NCI-H2081 (cell line): ENCODE measurements at places on chromosomes 12 and 14.

DNA sequence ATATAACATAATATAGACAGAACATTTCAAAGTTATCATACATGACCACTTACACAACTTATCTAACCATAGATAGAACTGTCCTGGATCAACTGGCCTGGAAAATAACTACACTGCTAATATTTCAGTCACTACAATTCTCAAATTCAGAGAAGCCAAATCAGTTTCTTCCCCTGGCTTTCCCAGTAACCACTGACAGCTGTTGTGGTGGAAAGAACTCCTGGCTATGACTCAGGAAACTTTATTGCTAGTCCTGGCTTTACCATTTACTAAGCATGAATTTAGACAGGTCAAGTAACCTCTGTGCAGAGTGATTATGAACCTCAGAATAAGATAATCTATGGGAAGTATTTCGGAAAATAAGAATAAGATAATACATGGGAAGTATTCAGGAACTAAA, 244.9 kb upstream of the DIO2 start:
- DNase-seq = no peak

GRCh38 chr14:25032092-25032784, 17.7 kb downstream of the STXBP6 start:
- DNase-seq = no peak

DNA sequence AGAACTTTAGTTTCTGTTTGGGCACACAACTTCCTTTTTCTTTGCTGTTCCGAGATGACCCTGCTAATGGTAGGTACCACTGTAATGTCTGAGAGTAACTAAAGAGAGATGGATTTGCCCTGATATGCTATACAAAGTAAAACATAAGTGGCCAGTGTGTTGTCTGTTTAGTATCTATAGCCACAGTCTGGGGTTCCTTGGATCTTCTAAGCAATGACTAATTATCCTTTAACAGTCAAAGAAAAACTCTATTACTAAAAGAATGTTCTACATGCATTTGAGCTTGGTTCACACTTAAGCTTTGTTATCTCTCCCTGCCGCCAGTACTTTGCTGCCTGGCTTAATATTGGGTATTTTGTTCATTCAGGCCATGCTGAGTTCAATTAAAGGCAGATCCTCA, 1051.9 kb upstream of the FLRT2 start:
- DNase-seq = no peak

- DNase-seq = no peak
These were observed 164.4 kb downstream of the FBXL14 start for GRCh38 chr12:1429980-1430379.

GRCh38 chr12:65889144-65889880, 65.0 kb downstream of the HMGA2 start:
- no peak for DNase-seq

GRCh38 chr12:96314723-96315122, 85.5 kb downstream of the CDK17 start:
- DNase-seq = no peak

GRCh38 chr14:95402176-95402575, 82.5 kb upstream of the CLMN start:
- no peak for DNase-seq

- no peak for DNase-seq
These were observed 13.7 kb upstream of the PLEKHH1 start for GRCh38 chr14:67519406-67519805.

- no peak for DNase-seq
These were observed 695.9 kb downstream of the TMEM121 start for GRCh38 chr14:106222311-106222710.

DNA sequence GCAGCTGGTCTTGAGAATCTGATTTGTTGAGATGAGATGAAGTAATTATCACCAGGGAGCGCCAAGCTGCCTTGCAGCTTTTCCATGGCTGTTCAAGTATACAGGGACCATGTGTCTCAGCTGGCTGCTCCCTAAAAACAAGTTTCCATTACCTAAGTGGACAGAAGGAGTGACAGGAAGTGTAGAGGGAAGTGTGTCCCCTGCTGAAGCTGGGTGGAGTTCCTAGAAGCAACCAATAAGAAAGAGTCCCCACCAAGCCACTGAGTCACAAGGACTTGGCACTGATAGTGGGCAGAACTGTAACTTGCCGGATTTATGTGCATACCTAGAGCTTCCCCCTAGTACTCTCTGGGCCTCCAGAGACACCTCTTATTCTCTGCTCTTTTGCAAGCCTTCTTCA, 1.5 kb upstream of the GPX2 start:
- no peak for DNase-seq

DNA sequence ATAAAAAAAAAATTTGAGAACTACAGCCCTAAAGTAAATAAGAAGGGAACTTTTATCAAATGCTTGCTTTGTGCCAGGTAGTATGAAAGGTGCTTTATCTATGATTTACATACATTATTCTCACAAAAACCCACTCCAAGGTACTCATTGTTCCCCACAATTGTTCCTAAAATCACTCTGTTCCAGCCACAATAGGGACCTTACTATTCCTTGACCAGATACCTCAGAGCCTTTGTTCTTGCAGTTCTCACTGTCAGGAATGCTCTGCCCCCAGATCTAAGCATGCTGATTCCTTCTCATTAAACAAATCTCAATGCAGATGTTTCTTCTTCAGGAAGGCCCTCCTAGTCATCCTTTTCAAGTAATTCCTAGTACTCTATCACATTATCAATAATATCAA, 60.2 kb downstream of the PPP1R12A start:
- DNase-seq = no peak

DNA sequence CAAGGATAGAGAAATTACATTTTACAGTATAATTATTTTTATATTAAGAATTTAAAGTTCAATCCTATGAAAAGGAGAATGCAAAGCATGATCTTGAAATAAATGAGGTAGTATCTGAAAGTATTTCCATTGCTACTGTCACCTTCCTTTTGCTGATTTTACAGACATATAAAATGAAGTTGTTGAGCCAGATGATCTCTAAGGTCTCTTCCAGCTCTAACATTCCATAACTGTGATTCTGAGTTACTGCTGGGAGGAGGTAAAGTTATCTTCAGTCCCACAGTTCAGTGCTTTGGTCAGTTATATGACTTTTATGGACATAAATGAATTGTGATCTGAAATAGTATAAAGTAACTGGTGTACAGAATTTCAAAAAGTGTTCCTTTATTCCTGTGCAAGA, 52.8 kb downstream of the SLC38A6 start:
- DNase-seq = no peak

- no peak for DNase-seq
These were observed 22.8 kb downstream of the GNG2 start for GRCh38 chr14:51883232-51883631.

- DNase-seq = no peak
These were observed 12.7 kb downstream of the C12orf76 start for GRCh38 chr12:110035534-110036104.

- DNase-seq = no peak
These were observed 70.9 kb downstream of the MON2 start for GRCh38 chr12:62537551-62537950.
